GM13976 (cell line): ENCODE measurements at places on chromosomes 12 and 14.

GRCh38 chr12:16389594-16389993 is 42.1 kb downstream of the MGST1 start:
- no peak for DNase-seq

DNA sequence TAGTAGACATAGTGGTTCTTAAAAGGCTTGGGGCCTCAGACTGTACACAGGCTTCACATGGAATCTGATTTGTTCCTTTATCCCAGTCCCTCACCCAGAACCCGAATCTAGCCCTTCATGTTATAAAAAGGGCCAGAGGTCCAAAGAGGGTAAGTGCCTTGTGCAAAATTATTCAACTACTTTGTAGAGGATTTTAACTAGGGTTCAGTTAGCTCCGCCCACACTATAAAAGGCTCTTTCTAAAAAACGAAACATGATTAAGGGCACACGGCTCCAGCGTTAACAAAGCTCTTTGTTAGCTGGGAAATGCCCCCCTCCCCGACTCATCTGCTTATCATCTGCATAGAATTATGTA is 3.2 kb upstream of the SOCS2 start:
- no peak for DNase-seq

GRCh38 chr12:53798575-53798974 is 46.8 kb upstream of the CISTR start:
- no peak for DNase-seq

DNA sequence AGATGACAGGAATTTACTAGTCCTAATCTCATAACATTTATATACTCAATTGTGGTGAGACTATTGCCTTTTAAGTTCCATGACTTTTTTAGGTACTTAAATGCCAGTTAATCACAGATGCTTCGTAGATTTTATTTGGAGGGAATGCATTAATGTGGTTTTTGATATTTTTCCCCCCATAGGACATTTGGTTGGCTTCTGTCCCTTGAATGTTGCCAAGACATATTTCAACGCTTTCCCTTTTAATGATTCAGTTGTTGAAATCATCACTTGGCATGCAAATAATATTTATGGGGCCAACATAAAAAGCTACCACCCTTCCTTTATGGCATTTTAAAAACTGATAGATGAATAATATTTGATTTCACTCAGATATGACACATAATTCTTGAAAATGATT is 172.1 kb downstream of the ACSS3 start:
- DNase-seq: no peak

DNA sequence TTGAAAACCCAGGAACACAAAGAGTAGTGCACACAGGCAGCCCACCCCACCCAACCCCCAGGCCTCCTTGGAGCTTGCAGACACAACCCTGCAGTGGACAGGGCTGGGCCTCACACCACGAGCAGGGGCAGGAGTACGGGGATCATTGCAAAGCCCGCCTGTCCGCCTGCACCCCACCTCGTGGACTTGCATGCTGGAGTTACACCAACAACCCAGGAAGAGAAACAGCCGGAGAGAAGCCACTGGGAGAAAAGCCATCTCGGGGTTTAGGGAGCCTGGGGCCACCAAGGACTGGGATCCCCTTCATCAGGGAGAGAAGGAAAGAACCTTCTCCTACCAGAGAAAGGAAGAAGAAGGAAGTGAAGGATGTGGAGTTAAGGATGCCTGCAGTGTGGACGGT is 8.2 kb downstream of the KRT84 start:
- no peak for DNase-seq
